ENCODE measurements at places on chromosomes 12 and 14.

GRCh38 chr12:27906658-27907473 lies 65.7 kb downstream of the PTHLH start:
- DNase-seq: no peak

- DNase-seq: peak; percentile 65
These were observed 16.1 kb upstream of the IFNG start for GRCh38 chr12:68175557-68176061.

GRCh38 chr12:80659512-80660063 lies 47.8 kb upstream of the MYF6 start:
- no peak for DNase-seq

DNA sequence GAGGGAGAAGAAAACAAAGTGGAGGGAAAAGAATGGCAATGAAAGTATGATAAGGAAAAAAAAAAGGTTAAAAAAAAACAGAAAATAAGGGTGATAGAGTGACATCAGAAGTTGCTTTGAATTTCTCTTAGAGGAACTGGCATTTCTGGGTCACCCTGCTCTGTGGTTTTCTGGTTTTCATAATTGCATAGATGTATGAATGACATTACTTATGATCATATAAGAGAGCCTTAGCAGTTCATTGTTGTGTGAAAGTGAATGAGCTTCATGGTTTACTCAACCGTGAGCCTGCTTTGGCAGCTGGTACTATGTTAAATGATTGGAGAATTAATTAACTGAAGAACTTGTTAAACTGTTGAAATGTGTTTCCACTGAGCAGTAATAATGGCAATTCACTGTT lies 336.4 kb upstream of the FBXO33 start:
- DNase-seq: no peak

- no peak for DNase-seq
These were observed 59.5 kb downstream of the TMEM116 start for GRCh38 chr12:111953455-111953854.

All from activated CD8-positive, alpha-beta memory T cell treated with anti-CD3 and anti-CD28 coated beads, Interleukin-2, amount 50 U/mL, for 48 hours (primary cell).